ENCODE measurements at places on chromosomes 7 and 10.

DNA sequence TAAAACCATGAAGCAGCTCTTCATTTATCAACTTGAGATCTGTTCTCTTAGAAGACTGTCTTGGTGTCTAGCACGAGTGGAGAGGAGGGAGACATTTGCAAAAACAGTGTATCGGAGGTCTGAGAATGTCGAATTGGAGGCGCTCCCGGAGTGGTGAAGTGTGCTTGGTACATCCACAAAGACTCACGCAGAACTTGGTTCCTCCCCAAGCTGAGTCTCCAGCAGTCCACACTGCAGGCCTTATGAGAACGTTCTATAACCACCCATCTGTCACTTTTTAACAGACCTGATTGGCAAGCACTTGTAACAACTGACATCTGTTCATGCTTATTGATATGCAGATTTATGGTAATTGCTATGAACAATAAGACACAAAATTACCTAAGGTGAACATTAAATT is 261.6 kb downstream of the CELF2 start:
- no peak for DNase-seq

GRCh38 chr10:75544993-75545706 is 113.7 kb downstream of the LRMDA start:
- DNase-seq: no peak

- no peak for DNase-seq
Observed at GRCh38 chr7:39606352-39606751, 17.0 kb upstream of the RALA start.

GRCh38 chr7:67917437-67917755 is 920.8 kb downstream of the TYW1 start:
- DNase-seq: no peak

DNA sequence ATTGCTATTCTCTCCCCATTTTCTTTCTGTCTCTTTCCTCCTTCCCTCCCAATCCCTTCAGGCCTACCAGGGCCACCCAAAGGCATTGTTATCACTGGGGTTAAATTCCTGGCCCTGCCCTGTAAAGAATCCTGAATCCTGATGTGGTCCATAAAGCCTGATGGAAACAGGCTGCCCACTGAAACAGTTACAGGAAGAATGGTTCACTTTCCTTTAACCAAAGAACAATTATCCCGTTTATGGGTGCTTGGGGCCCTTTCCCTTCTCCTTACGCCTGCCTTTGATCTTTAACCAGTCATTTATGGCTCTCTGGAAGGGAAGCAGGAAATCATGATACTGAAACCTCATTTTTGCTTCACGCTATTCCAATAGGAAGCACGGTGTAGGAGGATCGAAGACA is 273.1 kb upstream of the NEBL start:
- no peak for DNase-seq

- no peak for DNase-seq
Observed at GRCh38 chr10:104299031-104299904, 30.3 kb downstream of the GSTO2 start.

DNA sequence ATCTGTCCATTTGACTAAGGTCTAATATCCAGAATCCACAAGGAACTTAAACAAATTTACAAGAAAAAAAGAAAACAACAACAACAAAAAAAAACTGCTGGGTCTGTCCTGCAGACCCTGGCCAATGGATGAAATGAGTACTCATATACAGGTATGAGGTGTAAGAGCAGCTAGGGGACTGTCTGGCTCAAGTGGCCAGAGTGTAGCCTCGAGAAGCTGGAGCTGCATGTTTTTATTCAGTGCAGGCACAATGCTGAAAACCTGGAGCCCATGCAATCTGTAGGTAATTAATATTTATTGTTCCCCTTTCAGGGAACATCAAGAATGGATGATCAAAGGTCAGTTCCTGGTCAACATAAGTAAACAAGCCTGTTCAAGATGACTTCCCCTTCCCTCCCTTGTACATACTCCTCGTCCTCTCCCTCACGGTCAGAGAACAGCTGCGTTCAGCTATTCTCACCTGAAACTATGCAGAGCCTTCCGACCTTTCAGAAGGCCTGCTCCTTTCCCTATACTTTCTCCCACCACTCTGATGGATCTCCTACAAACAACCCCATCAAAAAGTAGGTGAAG is 15.5 kb downstream of the CYP2C19 start:
- DNase-seq: no peak

DNA sequence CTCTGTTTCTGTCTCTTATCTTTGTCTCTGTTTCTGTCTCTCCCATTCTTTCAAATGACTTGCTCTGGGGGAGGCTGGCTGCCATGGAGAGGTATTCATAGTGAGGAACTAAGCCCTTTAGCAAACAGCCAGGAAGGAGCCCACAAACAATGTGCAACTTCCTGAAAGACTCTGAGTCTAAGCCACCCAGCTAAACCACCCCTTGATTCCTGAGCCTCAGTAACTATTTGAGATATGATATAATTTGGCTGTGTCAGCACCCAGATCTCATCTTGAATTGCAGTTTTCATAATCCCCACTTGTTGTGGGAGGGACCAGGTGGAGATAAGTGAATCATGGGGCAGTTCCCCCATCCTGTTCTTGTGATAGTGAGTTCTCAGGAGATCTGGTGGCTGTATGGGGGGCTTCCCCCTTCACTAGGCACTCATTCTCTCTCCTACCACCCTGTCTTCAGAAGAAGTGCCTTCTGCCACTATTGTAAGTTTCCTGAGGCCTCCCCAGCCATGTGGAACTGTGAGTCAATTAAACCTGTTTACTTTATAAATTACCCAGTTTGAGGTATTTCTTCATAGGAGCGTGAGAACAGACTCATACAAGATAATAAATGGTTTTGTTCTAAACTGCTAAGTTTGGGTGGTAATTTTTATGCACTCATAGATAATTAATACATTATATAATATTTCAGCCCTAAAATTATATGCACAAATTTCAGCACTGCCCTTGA is 121.2 kb upstream of the FOXP2 start:
- no peak for DNase-seq

- no peak for DNase-seq
Observed at GRCh38 chr7:107100824-107101223, 56.3 kb downstream of the PRKAR2B start.

- DNase-seq: no peak
Observed at GRCh38 chr7:128456255-128456725, 612 bp downstream of the HILPDA start.

DNA sequence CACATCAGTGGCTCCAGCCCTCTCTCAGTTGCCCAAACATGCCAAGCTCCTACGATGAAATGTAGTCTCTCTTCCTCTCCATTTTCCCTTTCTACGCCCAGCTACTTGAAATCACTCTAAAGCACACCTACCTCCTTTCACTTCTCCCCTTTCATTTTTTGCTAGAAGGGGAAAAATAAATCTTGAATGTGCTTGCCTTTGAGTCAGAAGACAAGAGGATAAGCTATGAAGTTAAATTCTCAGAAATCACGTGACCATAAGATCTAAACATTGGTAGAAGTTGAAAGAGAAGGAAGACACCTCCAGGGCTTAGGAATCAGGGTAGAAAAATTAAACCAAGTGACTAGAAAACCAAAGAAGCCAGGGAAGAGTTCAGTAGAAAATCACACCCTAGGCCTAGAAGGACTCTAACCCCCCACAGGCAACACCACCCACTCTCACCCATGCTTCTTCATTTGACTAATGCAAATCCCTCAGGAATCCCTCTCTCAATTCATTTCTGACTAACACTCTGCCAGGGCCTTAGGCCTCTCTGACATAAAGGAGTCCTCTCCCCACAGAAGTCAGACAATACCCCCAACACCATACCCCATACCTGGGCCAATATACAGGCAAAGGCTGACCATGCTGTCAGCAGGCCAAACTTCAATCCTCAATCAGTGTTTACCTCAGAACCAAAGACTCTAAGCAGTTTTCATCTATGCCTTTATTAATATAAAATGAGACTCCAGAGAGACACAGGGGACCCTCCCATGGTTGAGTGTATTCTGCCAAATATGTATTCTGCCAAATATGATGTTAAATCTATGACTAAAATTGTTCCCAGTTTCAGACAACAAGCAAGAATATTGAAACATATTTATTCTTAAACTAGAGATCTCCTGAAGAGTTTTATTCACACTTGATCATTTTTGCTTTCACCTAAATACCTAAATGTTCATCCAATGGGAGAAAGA is 84.8 kb downstream of the ELMO1 start:
- no peak for DNase-seq

DNA sequence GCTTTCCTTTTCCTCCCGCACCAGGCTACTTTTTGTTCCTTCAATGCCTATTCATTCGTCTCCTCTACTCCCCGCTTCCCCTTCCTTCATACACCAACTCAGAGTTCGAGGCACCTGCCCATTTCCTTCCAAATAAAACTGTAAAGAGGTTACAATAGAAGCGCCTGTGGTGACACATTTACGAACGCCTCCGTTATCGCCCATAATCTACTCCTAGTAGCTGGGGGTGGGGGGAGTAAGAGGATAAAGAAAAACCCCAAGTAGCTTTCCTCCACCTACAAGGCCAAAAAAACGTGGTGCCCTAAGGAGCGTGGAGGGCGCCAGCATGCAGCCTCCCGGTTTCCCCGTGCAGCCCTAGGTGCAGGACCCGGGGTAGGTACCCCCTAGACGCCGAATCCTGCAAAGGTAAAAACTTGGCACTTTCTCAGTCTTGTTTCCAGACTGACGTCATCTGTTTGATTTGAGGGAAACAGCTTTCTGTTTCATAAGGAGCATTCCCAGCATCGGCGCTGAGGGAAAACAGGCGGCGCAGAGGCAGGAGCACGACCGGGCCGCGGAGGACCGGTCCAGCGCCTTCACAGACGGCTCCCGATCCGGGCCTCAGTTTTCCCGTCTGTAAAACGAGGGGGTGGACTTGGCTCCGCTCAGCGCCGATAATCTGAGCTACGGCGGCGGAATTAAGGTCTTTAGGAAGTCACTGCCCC is 922 bp downstream of the PPA1 start:
- no peak for DNase-seq

DNA sequence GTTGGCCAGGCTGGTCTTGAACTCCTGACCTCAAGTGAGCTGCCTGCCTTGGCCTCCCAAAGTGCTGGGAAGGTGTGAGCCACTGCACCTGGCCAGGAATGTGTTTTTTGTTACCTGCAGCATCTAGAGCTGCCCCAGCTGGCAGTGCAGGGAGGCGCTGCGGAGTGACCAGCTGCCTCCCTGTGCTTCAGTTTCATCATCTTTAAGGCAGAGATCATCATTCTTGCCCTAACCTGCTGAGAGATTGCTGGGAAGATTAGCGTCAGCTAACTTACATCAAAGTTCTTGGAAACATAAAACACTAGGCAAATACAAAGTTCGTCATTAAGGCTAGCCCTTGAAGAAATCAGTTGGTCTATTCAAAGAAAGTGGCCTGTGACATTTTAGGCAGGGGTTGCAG is 2.3 kb downstream of the ZNF282 start:
- DNase-seq: no peak

- DNase-seq: no peak
Observed at GRCh38 chr10:116103668-116104067, 169.3 kb downstream of the GFRA1 start.

- no peak for DNase-seq
Observed at GRCh38 chr10:44703241-44704155, 207.6 kb upstream of the TMEM72 start.

DNA sequence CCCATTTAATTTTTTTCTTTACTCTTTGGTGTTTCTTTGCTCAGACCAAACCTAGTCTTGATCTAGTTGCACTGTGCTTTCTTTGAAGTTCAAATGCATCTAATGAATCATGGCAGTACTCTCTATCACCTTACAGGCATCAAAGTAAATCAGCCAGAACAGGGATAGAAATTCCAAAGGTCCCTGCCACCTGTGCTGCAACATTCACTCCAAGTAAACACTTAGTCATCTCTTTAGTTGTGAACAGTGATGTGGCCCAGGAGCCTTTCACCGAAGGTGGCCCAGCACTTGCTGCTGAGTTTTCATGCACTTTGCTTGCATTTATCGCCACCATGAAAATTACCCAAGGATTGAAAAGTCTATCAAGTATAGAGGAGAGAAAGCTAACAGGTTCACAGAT is 314.1 kb upstream of the ETV1 start:
- no peak for DNase-seq

DNA sequence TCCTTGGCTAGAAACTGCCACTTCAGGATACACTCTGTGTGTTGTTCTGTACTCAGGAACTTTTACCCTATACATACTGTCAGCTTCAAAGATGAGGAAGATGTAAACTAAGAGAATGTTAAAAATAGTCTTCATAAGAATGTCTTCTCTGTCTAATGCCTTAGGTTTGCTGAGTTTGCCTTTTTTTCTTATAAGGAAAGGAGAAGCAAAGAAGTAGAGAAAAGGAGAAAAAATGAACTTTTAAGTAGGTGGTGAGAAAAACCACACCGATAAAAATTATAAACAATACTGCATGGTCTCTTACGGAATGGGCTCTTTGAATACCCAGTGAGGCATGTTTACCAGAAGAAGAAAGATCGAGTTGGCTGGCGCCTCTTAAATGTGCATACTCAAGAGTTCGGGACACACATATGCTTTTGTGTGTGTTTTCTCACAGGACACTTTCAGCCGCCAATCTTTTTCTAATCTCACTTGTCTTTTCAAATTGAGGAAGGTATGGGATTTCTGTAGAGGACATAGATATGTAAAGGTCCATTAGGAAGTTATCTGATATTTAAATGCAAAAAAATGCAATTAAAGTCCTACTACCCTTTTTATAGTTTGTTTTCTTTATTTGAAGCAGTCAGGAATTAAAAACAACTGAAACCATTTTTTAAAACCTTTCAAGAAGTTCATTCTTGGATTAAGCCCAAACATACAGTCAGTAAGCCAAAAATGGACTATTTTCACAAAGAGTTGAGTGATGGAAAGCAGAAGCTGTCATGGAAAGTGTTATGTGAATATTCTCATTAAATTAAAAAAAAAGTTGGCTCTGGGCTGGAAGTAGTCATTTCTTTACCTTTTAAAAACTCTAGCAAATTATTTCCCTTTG is 100.6 kb upstream of the MDFIC start:
- DNase-seq: no peak
